Pulmonary artery endothelial cell (primary cell): ENCODE measurements at places on chromosomes 1 and 21. TPM values are rescaled to one million over a fixed set of nuclear protein-coding genes. Genes with fewer than 3 reads are reported as not detected.

SPRR5 gene
- total RNA-seq = not detected in 2 replicates

TSTD1 gene
- 19.1 and 44.2 TPM in 2 replicates for total RNA-seq

PCSK9 gene
- total RNA-seq = 0.07 TPM in 2 replicates

HCN3 gene
- 0.40 and 0.53 TPM in 2 replicates for total RNA-seq

FAM43B gene
- not detected in 2 replicates for total RNA-seq

BRDT gene
- not detected in 2 replicates for total RNA-seq

EDARADD gene
- not detected in 2 replicates for total RNA-seq

TRIM63 gene
- not detected in 2 replicates for total RNA-seq

GPR37L1 gene
- not detected in 2 replicates for total RNA-seq

IRF6 gene
- total RNA-seq = 18.4 and 24.3 TPM in 2 replicates

FALEC gene
- 0.20 TPM in 1 of 2 replicates, not detected in the other for total RNA-seq

AADACL4 gene
- not detected in 2 replicates for total RNA-seq

CRNN gene
- not detected in 2 replicates for total RNA-seq

POU3F1 gene
- not detected in 2 replicates for total RNA-seq

TMEM69 gene
- total RNA-seq = 14.7 and 17.9 TPM in 2 replicates

CD2 gene
- not detected in 2 replicates for total RNA-seq

HSPB7 gene
- total RNA-seq = 0.14 TPM in 1 of 2 replicates, not detected in the other

OR2L5 gene
- not detected in 2 replicates for total RNA-seq

TGFBR3 gene
- 12.5 and 24.6 TPM in 2 replicates for total RNA-seq

GBP4 gene
- 3.1 and 10.5 TPM in 2 replicates for total RNA-seq

CDC20 gene
- 69.2 and 189 TPM in 2 replicates for total RNA-seq

PRR9 gene
- total RNA-seq = not detected in 2 replicates

CCDC190 gene
- 3.8 and 4.0 TPM in 2 replicates for total RNA-seq

FHAD1 gene
- total RNA-seq = 0.20 and 0.25 TPM in 2 replicates

PRAMEF4 gene
- not detected in 2 replicates for total RNA-seq

ANXA9 gene
- total RNA-seq = not detected in 2 replicates

CLDN14 gene
- total RNA-seq = 0.66 and 0.99 TPM in 2 replicates
